ENCODE measurements at places on chromosomes 1 and 21.

DNA sequence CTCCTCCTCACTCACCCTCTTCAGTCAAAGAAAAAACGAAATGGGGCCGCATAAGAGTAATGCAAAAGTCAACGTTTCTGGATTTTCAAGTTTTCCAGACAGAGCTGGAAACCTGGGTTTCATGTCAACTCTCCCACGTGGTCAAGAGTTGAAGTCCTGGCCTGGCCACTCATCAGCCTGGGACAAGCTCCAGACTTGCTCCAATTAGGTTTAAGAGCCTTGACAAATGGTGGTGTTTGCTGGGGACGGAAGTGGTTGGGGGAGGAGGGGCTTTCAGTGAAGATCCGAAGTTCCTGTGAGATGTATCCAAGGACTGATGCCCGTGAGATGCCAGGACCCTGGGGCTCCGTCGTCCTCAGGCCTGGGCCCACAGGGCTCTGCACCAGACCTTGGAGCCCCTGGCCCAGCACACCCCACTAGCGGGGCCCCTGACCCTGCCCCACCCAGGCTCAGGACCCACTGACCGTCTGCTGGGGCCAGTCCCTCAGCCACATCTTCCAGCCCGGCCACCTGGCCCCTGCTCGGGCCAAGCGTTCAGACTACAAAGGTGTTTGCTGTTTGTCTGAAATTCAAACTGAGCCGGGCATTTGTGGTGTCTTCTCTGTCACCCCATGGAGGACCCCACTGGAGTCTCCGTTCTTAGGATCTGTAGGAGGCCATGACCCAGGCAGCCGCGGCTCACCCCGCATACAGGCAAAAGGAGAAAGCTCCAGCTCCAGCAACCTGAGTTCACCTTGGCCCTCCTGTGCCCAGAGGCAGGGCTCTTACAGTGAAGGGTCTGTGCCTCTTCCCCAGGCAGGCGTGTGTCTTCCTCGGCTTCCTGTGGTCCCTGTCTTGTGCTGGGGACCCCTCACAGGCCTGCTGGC lies 53.3 kb downstream of the SIK1 start:
- no peak for DNase-seq

GRCh38 chr1:104624538-104624937 lies 874.8 kb downstream of the AMY1C start:
- DNase-seq = no peak

- no peak for DNase-seq
Measured at GRCh38 chr1:152185544-152186391, 26.7 kb upstream of the RPTN start.

- no peak for DNase-seq
Measured at GRCh38 chr1:155968670-155969069, 9.7 kb downstream of the ARHGEF2 start.

DNA sequence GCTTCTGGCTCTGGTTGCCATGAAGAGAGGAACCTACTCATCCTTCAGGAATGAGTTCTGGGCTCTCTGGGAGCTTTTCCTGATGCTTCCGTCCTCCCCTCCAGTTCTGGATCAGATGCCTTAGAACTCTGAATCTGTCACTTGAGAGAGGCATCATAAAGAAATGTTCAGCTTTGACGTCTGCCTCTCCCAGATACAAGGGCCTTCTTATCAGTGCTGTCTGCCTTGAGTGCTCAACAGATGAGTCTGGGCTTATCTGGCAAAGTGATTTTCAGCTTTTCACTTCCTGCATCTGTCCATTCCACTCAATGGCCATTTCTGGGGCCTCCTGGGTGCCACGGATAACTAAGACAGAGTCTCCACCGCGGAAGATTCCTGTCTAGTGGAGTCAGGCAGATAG lies 12.3 kb upstream of the OTUD3 start:
- DNase-seq = no peak

GRCh38 chr1:66571789-66572188 lies 37.8 kb downstream of the SGIP1 start:
- no peak for DNase-seq

DNA sequence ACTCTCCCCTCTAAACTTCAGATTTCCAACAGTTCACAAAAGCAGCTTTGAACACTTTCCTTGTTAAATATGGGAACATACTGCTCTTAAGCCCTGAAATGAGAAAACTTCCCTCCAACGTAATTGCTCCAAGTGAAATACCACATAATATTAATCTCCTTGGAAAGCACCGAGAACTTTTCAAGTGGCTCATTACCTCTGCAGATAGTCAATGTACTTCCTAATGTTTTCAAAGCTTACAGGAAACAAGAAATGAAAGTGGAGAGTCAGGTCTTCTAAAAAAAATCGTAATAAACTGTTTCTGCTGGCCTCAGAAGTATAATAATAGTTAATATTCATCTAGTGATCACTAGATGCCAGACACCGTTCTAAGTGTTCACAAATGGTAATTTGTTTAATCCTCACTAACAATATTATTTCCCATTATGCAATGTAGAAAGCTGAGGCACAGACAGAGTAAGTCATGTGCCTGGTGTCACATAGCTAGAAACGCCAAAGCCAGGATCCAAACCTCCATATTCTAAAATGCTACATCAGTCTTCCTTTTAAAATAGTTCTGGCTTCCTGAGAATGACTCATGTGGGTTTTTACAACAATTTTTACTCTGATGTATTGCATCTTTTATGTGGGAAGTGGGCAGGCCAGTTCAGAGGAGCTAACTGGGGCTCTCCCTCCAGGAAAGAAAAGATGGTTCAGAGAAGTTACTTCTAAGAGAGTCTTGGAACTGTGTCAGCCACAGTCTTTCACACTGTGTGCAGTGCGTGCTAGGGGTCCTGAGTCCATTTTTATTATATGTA lies 177.2 kb downstream of the PLPPR4 start:
- no peak for DNase-seq

DNA sequence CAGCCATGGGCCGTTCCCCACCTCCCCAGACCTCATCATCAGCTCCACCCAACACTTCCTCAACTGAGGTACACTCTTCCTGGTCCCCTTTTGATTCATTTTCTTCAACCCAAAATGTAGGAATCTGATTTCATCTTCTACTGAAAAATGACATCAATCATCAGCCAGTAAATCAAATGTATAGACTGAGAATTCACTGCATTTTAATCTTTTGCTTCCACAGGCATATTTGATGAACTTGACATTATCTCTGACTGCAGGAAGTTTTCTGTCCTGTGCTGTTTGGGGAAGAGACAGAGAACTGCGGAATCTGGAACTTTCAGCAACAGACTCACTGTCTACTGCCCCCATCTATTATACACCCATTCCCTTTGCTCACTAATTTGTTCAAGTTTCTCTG lies 7.8 kb downstream of the PYHIN1 start:
- no peak for DNase-seq

DNA sequence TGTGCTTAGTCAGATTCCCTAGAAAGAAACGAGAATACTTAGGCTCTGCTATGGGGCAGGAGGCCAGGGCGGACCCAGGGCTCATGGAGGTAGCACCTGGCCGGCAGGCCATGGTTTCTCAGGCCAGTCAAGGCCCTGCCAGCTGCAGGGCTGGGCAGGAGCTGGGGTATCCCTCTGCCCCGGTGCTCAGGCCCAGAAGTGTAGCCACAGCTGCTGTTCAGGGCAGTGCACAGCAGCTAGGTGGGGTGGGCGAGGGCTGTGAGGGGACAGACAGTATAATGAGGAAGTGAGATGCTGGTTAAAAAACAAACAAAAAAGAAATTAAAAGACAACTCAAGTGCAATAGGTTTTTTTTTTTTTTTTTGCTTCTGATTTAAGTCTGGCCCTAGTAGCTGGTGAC lies 34.0 kb upstream of the EDN2 start:
- no peak for DNase-seq

DNA sequence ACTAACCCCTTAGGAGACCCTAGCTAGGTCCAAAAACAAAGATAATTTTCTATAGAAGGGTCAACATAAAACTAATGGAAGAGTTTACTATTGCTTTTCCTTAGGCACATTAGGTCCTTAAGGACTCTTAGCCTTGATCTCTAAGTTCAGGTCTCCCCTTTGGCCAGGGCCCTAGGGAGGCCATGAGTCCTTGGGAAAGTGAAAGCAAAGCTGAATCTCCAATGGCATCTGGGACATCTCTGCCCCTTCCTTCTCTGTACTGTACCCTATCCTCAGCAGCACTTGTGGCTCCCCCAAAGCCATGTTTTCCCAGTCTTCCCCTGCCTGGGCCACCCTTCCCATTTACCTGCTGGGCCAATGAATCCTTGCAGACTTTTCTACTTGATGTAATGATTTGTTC lies 14.3 kb downstream of the IER5 start:
- DNase-seq = no peak

DNA sequence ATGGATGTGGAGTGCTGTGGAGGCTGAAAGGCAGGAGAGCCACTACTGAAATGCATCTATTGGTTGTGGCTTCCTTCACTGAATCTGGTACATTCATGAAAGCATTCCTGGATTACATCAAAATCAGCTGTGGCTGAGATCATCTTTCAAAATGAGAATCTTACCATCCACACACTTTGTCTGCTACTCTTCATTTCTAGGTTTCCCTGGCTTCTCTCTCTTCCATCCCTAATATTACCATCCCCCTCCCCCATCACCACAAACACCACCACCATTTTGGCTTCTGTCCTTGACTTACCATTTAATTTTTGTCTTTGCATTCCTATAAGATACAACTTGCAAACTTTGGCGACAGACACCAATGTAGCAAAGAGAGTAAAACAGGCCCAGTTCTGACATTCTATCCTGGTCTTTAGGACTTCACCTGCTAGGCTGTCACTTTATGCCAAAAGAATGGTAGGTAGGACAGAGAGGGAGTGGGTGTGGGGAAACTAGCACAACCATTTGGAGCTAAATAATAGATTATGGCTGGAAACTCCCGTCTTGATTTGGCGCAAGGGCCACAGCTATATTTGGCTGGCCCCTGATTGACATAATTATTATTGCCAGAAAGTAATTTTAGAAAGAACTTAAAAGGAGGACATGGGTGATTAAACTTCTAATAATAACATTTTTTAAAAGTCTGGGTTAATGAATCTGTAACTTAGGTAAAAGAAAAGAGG lies 15.1 kb upstream of the DUSP10 start:
- no peak for DNase-seq

- DNase-seq = no peak
Measured at GRCh38 chr1:118783095-118783758, 204.9 kb downstream of the TBX15 start.

DNA sequence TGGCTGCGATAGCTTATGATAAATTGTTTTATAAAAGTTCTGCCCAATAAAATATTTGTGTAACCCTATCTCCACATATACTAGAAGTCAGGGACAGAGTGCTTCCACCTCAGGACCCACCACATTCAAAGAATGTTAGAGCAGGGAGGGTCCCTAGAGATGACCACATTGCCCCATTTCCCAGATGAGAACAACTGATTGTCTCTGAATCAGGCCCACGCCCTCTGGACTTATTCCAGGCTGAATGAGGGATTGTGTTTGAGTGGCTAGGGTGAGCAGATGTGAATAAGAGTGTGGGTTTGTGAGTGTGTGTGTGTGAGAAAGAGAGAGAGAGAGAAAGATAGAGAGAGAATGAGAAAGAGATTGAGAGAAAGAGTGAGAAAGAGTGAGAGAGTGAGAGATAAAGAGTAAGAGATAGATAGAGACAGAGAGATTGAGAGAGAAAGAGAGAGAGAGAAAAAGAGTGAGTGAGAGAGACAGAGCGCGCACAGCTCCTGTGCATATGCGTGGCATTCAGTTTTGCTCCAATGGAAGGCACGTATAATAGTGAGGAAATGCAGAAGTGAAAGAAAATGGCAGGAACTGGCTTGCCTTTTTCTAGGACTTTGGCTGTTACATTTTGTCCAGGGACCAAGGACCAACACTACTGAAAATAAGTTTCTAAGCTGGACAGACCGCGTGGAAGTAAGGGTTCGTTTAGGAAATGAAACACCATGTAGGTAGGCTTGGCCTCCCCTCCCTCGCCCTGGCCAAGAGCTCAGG lies 94.1 kb downstream of the ABCA4 start:
- no peak for DNase-seq

- DNase-seq = no peak
Measured at GRCh38 chr1:85611425-85611824, 30.9 kb downstream of the CCN1 start.

- DNase-seq = no peak
Measured at GRCh38 chr1:230365723-230366307, 60.3 kb downstream of the PGBD5 start.

DNA sequence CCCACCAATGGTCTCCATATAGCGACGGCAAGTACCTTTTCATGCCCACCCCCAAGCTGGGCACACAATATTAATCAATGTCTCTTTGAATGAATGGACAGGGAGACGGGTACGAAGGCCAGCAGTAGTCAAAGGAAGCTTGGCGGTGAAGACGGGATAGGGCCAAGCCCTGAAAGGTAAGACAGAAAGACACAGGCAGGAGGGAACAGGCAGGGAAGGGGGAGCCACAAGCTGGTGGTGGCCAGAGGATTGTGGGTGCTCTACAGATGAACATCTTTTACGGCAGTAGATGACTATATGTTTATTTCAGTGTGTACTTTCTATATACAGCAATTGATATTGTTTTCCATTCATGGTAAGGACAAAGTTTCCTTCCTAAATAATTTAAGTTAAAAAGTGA lies 16.3 kb downstream of the CAPZB start:
- DNase-seq = no peak

GRCh38 chr21:37398697-37399096 lies 32.1 kb downstream of the DYRK1A start:
- DNase-seq = no peak

DNA sequence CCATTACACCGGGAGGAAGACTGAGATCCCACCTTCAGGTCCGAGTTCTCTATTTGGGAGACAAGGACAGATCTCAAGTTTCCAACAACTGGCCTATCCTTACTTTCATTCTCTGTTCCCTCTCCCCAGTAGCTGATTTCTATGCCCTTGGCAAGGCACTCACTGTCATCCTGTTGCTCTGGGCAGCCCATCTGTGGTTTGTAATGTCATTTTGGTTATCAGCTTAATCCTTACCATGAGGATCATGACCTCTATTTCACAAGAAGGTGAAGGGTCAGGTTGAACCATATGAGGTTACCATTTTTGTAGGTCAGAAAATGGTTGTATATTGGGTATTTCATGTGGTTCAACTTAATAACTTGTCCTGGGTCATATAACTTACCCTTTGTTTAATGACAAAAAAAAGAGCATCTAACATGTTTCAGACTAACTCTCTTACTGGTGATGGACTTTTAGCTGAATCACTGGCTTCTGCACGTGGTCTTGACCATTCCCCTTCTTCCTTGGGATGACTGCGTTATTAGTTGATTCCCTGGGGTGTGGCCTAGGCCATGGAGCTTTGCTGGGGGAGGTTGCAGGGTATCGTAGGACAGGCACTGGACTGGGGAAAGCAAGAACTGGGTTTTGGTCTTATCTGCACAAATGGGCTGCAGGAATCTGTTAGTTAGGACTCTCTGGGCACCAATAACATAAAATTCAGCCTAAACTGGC lies 120.2 kb downstream of the ACTL8 start:
- DNase-seq = no peak

GRCh38 chr1:165851034-165851658 lies 23.7 kb downstream of the UCK2 start:
- DNase-seq = no peak

- no peak for DNase-seq
Measured at GRCh38 chr1:51551081-51551480, 32.0 kb upstream of the EPS15 start.

DNA sequence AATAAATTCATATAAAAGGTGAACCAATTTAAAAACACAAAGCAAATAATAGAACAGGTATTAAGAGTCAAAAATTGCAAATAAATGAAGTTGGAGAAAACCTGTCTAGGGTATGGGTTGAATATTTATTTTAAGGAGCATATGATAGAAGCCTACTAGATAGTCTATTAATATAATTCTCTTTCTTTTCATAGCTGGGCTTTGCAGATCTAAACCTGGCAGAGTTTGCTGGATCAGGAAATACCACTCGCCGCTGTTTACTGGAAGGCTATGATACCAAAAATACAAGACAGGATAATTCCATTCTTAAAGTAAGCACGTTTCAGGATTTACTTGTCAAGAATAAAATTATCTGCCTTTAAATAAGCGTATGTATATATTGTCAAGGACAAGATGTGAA lies 48.9 kb downstream of the HENMT1 start:
- DNase-seq = no peak
